ENCODE measurements at places on chromosomes 4 and X.

DNA sequence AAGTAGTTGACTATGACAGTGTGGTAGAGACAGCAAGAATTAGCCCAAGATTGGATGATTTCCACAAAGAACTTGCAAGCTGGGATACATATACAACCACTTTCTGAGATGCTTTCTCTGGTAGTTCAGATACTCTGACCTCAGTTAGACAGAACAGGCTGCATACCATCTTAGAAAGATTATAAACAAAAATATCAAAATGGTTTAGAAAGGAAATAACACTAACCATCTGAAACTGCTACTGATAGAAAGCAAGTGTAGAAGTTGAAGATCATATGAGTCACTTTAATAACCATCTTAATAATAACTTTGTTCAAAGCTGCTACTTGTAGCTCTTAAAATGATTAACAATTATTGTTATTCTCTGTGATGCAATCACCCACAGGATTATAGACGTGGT is 255.4 kb upstream of the TTC29 start:
- DNase-seq = no peak

DNA sequence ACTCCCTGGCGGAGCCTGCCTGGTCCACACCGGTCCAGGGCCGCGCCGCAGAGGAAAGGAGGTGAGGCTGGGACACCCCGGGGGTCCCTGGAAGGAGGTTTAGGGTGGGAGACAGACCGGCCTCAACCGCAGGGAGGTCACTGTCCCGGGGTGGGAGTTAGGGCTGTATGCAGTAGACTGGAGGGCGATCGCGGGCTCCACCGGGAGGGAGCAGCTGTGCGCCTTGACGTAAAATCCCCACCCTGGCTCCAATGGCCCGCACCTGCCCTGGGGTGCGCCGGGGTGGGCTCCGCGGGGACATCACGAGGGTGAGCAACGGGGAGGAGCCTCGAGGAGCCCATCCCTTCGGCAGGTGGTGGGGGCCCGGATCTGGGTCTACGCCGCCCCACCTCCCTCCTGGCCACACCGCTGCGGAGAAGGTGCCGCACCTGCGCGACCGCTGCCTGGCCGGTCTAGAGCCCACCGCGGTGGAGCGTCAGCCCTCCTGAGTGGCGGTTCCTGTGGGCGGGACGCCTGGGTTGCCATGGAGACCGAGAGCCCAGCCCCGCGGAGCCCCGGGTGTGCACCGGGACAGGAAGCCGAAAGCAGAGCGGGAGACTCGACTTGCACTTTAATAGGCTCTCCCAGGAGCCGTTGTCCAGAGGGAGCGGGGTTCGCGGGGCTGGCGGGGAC is 105.1 kb downstream of the ADRA2C start:
- no peak for DNase-seq

- no peak for DNase-seq
Measured at GRCh38 chrX:87636533-87636932, 118.9 kb downstream of the KLHL4 start.

DNA sequence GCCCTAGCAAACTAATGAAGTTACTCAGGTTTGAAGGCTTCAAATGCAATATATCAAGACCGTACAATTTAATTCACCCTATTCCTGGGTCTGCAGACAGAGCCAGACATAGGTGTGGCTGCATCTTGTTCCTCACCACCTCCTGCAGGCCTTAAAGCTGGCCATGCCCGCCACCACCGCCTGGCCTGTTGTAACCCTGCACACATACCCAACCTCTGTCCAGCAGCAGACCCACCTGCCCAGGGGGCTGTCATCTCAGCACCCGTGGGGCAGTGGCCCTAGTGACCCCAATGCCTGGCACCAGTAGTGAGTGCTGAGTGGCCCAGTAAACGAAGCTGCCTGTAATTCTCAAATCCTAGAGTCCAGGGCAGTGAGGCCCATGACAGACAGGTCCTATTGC is 40.7 kb downstream of the ZBTB49 start:
- DNase-seq = no peak

DNA sequence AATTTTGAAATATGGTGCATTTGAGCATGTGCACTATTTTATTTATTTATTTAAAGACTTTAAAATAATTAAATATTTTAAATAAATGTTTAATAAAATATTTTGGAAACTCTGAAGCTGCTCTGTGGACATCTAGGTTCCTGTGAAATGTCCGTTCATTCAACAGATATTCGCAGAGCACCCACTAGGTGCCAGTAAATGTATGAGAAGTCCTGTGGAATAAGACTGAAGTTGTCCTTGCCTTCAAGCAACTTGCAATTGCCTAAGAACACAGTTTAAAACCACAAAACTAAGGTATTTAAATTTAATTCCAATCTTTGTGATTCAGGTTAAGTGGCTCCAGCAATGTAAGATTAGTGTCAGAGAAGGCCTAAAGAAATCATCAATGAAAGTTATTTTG is 306.7 kb downstream of the GBA3 start:
- DNase-seq = no peak

- DNase-seq = no peak
Measured at GRCh38 chr4:41526628-41527027, 11.3 kb upstream of the LIMCH1 start.

- DNase-seq = no peak
Measured at GRCh38 chr4:186712690-186713089, 11.0 kb downstream of the FAT1 start.

Data from GM12891 (cell line).